Panc1 (cell line): ENCODE measurements at places on chromosomes 1 and 21. TPM values are rescaled to one million over a fixed set of nuclear protein-coding genes. Genes with fewer than 3 reads are reported as not detected.
A peak's percentile ranks its signal among the peaks of the same experiment; 100 is the strongest.

- H3K4me3 ChIP-seq, result no peak overlapping the region
- no peaks in the 10 kb centered on the region for H3K36me3 ChIP-seq
- peaks cover 54% of the 10 kb centered on the region for H3K4me1 ChIP-seq
- no peaks in the 10 kb centered on the region for H3K27me3 ChIP-seq
These were observed 56.2 kb downstream of the PEX14 start for GRCh38 chr1:10530756-10531495.

GRCh38 chr1:46070164-46070814 is 62.1 kb downstream of the PIK3R3 start:
- H3K27me3 ChIP-seq, result no peaks in the 10 kb centered on the region
- no peak overlapping the region for H3K27ac ChIP-seq
- H3K4me1 ChIP-seq, result no peaks in the 10 kb centered on the region

GRCh38 chr1:31683997-31684396 is 19.8 kb downstream of the COL16A1 start:
- no peaks in the 10 kb centered on the region; the same call in 1 of the 2 replicates for H3K4me1 ChIP-seq
- H3K27me3 ChIP-seq, result no peaks in the 10 kb centered on the region
- no peak overlapping the region for H3K4me3 ChIP-seq
- no peak for DNase-seq
- no peak overlapping the region for H3K27ac ChIP-seq

GRCh38 chr1:61284248-61284854 is 202.0 kb downstream of the NFIA start:
- no peaks in the 10 kb centered on the region for H3K4me1 ChIP-seq
- H3K27me3 ChIP-seq, result no peaks in the 10 kb centered on the region
- H3K4me3 ChIP-seq, result no peak overlapping the region
- no peak overlapping the region for H3K27ac ChIP-seq
- H3K36me3 ChIP-seq, result no peaks in the 10 kb centered on the region

GRCh38 chr1:223700942-223701637 is 11.2 kb upstream of the CAPN2 start:
- no peak overlapping the region for H3K4me3 ChIP-seq
- peak overlapping the region; percentile 90 for H3K27ac ChIP-seq
- H3K4me1 ChIP-seq, result peaks cover 51% of the 10 kb centered on the region
- no peaks in the 10 kb centered on the region for H3K27me3 ChIP-seq
- H3K36me3 ChIP-seq, result no peaks in the 10 kb centered on the region

DNA sequence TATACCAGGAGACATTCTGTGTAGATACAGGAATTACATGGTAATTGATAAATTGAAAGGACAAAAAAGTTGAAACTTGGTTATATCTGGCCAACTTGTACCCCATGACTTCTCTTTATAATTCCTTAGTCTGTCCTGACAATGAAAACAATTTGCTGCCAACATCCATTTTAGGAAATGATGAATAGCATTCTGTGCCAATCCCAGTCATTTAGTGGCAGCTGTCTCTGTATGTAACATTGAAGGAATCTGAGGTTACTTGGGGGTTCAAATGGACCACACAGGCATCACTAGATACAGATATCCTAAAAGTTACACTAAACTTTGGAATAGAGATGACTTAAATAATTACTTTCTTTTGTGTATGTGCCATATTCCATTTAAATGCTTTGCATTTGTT is 38.2 kb downstream of the DHX9 start:
- no peak overlapping the region for H3K4me3 ChIP-seq
- H3K4me1 ChIP-seq, result no peaks in the 10 kb centered on the region
- DNase-seq, result no peak

The CASQ2 gene
- not detected for total RNA-seq

The KRTAP11-1 gene
- not detected for total RNA-seq
